ENCODE measurements at places on chromosomes 12 and 14.

GRCh38 chr12:132766380-132767085 lies 4.9 kb upstream of the ANKLE2 start:
- no peak for DNase-seq

DNA sequence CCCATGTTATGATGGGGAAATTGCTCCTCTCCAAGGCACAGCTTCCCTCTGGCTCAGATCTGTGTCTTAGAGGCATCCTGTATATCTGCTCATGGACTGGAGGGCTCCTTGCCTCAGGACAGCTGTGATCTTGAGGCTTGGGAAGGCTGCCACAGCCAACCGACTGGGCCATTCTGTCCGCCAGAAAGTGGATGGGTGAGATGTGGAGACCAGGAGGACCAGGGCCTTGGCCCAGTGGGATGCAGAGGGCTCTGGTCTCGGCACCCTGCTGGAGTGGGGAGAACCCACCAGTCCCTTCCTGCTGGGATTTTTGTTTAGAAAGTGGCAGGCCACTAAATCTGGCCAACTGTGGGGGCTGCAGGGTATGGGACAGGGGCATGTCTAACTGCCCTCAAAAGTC lies 148.6 kb downstream of the CALM1 start:
- no peak for DNase-seq

- DNase-seq = no peak
Observed at GRCh38 chr12:122987086-122987951, 6.8 kb downstream of the ARL6IP4 start.

DNA sequence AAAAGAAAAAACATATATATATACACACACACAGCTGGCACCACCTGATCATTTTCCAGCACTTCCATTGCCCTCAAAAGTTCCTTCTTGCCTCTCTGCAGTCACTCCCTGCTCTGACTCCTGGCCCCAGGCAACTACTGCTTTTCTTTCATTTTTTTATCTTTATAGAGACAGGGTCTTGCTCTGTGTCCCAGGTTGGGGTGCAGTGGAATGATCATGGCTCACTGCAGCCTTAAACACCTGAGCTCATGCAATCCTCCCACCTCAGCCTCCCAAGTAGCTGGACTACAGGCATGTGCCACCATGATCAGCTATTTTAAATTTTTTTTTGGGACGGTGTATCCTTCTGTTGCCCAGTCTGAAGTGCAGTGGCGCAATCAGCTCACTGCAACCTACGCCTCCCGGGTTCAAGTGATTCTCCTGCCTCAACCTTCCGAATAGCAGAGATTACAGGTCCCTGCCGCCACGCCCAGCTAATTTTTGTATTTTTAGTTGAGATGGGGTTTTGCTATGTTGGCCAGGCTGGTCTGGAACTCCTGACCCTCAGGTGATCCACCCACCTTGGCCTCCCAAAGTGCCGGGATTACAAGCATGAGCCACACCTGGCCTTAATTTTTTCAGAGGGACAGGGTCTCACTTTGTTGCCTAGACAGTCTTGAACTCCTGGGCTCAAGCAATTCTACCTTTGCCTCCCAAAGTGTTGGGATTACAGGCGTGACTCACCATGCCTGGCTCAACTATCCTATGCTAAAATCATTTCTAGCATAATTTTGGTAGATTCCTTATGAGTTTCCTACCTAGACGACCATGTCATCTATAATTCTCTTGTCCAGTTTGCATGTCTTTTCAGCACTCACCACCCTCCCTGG lies 7.8 kb downstream of the HSP90AA1 start:
- DNase-seq = no peak

DNA sequence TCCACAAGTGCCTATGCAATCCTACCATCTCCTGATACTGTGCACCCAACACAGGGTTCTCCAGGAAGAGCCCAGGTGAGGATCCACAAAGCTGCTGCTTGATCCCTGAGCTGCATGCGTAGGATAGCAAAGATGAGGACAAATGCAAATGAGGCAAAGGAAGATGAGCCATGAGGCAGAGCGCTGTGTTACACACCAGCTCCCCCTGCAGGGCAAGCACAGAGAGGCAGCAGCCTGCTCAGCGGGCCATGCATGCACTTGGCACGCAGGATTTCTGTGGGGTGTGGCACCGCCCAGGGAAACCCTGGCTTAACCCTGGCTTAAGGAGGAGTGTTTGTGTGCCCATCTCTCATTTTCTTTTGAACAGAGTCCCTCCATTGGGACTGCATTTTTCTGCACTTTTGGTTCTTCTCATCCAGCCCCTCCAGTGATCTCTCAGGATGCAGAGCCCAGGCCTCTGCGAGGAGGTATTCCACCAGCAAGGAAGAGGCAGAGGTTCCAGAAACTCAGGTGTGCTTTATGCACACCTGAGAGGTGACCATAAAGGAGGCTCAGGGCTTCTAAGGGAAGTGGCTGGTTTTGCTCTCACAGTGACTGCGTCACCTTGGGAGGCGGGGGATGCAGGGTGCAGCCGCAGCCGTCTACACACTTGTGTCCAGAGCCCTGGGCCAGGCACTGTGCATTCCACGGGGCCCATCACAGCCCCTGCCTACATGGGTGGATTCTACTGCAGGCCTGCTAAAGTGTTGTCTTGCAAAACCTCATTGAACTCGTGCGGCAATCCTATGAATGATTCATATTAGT lies 973.3 kb upstream of the TMEM132C start:
- DNase-seq = no peak

- DNase-seq = no peak
Observed at GRCh38 chr12:51401900-51402299, 10.7 kb upstream of the GALNT6 start.

- DNase-seq = no peak
Observed at GRCh38 chr12:52370926-52371608, 3.8 kb upstream of the KRT85 start.

GRCh38 chr12:68482660-68483059 lies 128.0 kb upstream of the RAP1B start:
- DNase-seq = no peak

DNA sequence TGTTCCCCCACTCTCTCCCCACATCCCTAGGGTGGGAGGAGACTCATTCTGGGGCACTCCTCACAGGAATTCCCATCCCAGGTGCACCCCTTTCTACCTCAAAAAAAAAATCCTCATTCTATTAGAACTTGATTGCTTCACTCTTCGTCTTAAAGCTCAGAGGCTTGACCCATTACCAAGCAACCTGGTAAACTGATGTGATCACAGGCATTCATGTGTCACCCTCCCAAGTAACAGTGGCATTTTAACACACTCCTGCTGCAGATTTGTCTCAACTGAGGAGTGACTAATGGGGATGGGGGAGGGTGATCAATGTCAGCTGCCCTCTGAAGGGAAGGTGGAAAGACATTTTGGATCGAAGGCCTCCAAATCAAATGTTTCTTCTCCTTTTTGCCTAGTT lies 78.1 kb upstream of the PTHLH start:
- DNase-seq = no peak

DNA sequence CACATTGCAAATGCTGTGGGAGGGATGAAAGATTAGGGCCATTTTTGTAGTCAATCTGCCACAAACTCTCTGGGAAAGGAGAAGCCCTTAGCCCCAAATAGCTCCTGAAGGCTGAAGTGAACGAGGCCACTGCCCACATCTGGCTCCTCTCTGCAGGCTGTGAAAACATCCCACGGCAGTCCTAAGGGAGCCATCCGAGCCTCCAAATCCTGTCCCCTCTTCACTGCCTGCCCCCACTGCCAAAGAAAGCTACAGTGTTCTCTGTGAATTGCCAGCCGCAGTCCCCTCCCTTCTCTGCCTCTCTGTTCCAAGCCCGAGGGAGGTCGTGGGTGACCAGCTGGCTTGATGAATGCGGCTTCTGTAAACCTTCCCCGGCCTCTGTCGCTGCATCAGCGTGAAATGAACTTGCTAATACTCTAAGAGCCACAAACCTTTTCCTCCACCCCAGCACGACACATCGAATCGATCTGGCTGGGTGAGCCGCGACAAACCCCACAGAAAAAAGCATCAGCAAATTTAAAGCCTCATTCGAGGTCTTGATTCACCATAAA lies 180.7 kb upstream of the NRXN3 start:
- DNase-seq = no peak

DNA sequence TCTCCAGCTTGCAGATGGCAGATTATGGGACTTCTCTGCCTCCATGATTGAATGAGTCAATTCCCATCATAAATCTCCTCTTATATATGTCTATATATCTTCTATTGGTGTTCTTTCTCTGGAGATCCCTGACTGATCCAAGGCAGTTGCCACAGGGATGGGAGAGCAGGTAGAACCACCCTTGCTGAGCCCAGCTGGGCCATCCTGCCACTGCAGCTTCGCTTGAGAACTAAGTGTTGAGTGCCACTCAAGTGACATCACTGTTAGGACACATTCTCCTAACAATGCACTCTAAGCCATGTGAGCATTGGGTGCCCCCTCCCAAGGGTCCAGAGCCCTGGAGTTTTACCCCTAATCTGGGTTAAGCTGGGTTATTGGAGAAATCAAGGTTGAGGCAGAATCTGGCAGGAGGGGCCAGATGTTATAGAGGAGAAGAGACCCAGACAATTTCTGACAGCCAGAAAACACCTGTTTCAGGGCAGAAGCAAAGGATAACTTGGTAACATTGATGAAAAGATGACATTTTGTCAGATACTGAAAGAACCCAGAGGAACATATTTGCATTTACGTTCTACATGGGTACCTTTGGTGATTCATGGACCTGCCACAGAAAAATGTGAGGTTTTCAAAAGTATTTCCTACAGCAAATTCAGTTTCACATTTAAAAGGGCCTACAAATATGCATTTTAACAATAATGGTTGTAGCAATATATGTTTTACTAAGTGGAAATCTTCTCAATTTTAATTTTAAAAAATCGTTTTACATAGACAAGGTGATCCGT lies 57.2 kb upstream of the MAX start:
- no peak for DNase-seq

DNA sequence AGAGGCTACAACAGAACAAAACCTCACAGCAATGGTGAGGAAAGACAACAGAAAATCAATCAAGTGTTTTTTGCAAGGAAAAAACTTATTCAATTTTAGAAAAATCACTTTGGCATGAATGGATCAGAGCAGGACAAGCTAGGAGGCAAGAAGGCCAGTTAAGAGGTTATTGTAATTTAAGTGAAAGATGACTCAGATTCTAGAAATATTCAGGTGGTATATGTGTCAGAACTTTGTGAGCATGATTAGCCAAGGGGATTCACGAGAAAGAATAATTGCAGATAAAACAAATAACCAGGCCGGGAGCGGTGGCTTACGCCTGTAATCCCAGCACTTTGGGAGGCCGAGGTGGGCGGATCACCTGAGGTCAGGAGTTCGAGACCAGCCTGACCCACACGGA lies 12.7 kb downstream of the GCH1 start:
- DNase-seq = no peak

GRCh38 chr12:97075161-97075933 lies 168.3 kb downstream of the NEDD1 start:
- DNase-seq = no peak

GRCh38 chr12:116384691-116385485 lies 107.4 kb upstream of the MED13L start:
- DNase-seq = no peak

GRCh38 chr12:32062881-32063280 lies 43.8 kb upstream of the BICD1 start:
- no peak for DNase-seq

DNA sequence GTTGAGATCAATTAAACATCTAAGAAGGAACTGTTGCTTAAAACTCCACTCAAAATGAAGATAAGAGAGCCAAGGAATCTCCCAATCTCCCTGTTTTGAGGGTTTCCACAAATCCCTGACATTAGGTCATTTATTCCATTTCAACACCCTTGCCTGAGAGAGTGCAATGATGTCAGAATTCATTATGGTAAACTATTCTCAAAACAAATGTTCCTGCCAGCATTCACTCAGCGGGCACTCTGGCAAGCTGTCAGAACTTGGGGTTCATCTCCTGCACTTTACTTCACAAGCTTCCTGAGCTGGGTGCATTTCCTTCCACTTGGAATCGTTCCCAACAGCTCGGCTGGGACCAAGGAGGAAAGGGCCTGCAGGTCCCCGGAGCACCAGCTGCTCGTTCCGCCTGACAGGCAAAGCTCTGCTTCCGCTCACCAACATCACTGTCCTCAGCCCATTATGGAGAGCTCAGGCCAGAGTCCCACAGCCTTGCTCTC lies 117.8 kb downstream of the TTC7B start:
- DNase-seq = no peak

DNA sequence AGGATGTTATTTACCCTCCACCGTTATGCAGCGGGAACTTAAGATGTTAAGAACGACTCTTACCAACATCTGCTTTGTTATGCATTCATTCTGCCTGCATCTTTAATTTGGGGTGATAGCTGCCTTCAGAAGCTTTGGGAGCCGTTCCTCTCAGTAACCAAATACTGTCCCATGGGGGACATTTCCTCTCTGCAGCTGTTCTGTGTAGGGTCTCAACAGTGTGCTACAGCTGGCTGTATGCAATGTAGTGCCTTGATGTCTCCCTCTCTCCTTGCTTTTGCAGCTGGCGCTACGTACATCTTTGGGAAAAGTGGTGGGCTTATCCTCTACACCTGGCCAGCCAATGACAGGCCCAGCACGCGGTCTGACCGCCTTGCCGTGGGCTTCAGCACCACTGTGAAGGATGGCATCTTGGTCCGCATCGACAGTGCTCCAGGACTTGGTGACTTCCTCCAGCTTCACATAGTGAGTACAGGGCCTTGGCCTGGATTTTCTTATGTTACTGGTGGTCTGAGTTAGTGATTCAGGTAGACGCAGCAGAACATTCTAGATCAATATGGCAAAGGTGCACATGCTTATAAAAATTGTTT lies 744.3 kb downstream of the DIO2 start:
- DNase-seq = no peak

DNA sequence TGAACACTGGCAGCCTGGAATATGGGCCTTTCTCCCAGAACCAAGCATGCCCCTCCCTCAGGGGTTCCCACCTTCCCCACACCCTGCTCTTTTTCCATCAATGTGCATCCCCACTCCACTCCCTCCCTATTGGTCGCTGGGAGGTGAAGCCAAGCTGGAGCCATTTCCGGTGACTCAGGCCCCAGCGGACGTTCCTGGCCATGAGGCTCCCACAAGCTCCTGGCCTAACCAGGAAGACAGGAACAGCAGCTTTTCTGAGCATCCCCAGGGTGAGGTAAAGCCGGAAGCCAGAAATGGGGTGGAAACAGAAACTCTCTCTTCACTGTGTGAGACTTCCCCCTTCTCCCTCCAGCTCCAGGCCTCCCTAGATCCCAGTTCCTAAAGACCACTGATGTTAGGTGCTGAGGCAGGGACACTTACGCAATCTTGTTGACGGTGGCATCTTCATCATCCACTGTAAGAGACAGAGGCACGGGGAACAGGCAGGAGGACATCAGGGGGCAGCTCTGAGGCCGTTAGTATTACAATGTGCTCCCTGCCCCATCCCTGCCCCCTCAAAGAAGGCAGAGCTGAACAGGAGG lies 5.1 kb downstream of the LMBR1L start:
- no peak for DNase-seq

DNA sequence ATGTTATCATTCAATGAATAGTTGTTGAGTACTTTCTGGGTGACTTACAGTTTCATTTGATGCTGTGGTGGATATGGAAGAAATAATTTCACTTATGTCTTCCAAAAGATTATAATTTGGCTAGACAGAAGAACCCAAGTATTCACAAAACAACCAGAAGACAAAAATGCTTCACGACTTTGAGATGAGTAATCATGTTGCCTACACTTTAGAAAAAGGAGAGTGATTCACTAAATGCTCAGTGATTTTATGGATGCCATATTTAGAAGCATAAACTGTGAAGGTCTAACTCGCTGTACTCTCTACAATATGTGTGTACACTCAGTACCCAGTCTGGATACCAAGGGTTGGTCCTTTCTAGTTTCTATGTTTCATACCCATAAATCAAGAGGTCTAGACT lies 101.3 kb upstream of the E2F7 start:
- no peak for DNase-seq

Data from activated CD8-positive, alpha-beta memory T cell treated with anti-CD3 and anti-CD28 coated beads for 4 hours (primary cell).